ENCODE measurements at places on chromosomes 11 and 22.

DNA sequence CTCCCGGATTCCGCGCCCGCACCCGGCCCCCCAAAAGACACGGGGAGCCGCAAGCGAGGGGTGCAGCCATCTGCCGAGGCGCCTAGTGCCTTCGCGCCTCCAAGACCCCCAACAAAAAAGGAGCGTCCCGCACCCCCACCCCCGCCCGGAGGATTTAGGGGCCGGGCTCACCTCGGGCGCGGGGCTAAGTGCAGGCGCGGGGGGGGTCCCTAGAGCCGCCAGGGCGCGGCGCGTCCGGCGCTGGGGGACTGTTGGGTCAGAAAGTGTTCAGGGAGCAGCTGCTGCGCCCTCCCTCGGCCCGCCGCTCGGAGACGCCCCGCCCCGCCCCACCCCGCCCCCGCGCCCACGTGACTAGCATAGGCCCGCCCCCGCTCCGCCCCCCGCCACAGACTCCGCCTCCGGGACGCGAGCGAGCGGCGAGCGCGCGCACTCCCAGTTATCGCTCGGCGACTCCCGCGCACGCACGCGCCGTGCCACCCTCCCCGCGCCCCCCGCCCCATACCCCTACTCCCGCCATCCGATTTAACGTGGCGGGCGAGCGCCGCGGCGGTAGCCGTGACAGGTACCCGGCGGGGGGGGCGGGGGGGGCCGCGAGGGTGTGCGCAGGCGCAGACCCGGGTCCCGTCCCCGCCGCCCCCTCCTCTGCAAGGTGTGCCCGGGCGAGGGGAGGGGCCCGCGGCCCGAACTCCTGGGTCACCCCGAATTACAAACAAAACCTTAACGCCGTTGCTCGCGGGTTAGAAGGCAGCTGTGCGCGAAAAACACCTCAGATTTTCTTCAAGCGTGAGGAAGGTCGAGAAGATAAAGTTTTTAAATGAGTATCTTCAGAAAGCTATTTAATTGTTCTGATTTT is 56.2 kb downstream of the KCNJ4 start:
- peak; percentile 78 for DNase-seq

GRCh38 chr11:66879583-66879982 is 22.7 kb downstream of the LRFN4 start:
- no peak for DNase-seq

GRCh38 chr11:65498727-65498976 is 193 bp upstream of the MALAT1 start:
- no peak for DNase-seq

GRCh38 chr11:64969209-64969608 is 2.7 kb downstream of the MAJIN start:
- DNase-seq, result peak; percentile 55

GRCh38 chr11:62719302-62719978 is 7.8 kb downstream of the HNRNPUL2 start:
- peak; percentile 17 for DNase-seq

DNA sequence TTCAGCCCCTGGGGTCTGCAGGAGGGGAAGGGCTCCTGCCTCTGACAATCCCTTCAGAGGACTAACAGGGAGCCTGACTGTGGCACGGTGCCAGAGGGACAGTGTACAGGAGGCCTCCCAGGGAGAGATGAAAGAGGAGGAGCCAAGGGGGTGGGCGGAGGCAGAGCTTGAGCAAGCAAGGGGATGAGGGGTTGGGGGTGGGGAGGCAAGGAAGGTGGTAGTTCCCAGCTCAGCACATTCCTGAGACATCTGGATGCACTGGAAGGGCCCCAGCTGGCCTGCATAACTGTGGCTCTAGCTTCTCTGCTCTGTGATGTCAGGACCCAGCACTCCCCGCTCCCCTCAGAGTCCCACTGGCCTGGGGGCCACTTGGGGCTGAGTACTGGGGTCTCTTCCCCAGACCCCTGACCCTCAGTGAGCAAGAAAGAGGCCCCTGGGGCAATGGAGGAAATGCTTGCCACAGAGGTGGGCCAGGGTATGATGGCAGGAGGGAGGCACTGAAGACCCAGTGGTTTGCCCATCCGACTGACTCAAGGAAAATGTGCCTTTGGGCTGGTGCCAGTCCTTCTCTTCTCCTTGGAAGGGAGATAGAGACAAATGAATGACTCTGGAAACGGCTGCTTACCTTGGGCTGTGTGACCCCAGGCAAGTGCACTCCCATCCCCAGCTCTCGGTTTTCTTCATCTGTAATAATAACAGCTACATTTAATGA is 13.3 kb downstream of the CREB3L1 start:
- peak; percentile 99 for DNase-seq

- DNase-seq, result peak; percentile 81
Observed at GRCh38 chr11:19437760-19438159, 197.0 kb upstream of the E2F8 start.

DNA sequence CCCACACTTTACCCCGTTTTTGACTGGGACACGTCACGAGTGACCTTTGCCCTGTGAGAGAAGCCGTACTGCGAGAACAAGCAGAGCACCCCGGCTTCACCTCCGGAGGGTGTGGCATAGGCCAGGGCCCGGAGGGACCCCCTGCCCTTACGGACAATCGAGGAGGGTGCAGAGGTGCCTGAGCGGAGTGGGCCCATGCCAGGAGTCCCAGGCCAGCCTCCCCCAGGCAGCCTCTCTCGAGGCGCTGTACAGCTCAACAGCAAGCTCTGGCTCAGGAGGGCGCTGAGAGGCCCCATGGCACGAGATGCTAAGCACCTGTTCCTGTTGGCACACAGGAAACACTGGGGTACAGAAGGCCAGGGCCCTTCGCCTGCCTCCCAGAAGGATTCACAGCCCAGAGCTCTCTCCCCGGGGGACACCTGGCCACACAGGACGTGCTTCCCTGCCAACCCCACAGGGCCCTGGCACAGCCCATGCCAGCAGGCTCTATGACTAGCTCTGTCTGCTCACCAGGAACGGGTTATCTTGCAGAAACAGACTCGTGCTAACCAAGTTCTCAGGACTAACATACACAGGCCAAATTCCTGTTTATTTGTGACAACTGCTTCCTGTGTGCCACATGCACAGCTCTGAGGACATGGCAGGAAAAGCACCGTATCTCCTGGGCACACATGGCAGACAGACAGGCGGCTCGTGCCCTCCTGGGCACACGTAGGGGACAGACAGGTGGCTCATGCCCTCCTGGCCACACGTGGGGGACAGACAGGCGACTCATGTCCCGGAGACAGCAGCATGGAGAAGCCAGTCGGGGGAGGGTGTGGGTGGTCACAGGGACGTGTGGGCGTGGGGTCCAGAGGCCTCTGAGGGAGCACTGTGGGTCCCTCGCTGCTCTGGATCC is 11.6 kb downstream of the TOLLIP start:
- DNase-seq, result no peak

- no peak for DNase-seq
Observed at GRCh38 chr11:75147875-75148263, 3.0 kb upstream of the SLCO2B1 start.

- peak; percentile 8 for DNase-seq
Observed at GRCh38 chr22:24894998-24895397, 51.5 kb downstream of the LHFPL7 start.

- no peak for DNase-seq
Observed at GRCh38 chr11:111414267-111414931, 35.3 kb upstream of the POU2AF1 start.

GRCh38 chr22:32644252-32645100 is 157.0 kb upstream of the TIMP3 start:
- peak; percentile 73 for DNase-seq

GRCh38 chr11:102712137-102712536 is 6.6 kb upstream of the MMP27 start:
- DNase-seq, result no peak

- peak; percentile 29 for DNase-seq
Observed at GRCh38 chr11:105000167-105000566, 22.8 kb downstream of the CASP5 start.

- DNase-seq, result no peak
Observed at GRCh38 chr11:76794371-76795289, 11.5 kb downstream of the TSKU start.

- DNase-seq, result peak; percentile 27
Observed at GRCh38 chr11:90134478-90135003, at the start of gene NAALAD2. TSS of gene NAALAD2 (plus strand) at chr11:90134663. CDS start at chr11:90134759, 96 bp downstream.

DNA sequence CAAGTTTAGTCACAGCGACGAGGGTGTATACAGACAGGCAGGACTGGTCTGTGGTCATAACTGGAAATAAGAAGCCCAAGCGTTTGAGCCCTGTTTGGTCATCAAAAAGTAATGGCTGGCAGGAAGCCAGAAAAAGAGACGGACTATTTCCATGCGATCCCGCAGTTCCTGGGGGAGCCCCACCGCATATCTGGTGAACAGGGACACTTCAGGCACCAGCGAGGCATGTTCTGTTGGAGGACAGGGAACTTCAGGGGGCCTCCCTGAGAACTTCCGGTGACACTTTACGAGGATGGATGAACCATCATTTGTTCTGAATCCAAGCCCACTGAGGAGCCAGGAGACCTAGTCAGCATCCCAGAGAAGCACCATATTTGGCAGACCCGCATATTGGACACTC is 29.7 kb upstream of the TRIM29 start:
- DNase-seq, result no peak

- peak; percentile 31 for DNase-seq
Observed at GRCh38 chr11:48087974-48088681, 107.8 kb downstream of the PTPRJ start.

GRCh38 chr22:32574958-32575910 is 100.6 kb downstream of the FBXO7 start:
- peak; percentile 64 for DNase-seq

- no peak for DNase-seq
Observed at GRCh38 chr11:8209208-8209807, 40.5 kb upstream of the RIC3 start.

DNA sequence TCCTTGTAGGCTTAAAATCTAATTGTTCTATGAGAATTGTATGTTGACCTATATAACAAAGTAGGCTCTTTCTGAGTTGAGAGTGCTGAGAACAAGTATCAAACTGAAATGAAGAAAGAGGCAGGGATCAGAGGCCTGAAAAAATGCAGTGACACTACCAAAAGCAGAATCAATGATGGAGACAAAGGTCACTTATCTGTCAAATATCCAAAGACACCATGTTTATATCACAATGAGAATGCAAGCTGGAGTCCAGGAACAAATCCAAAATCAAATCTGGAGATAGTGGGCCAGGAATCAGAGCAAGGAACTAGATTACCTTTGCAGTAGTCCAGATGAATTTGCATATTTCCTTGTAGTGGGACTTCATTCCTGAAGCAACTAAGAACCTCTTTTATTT is 377.7 kb downstream of the DLG2 start:
- DNase-seq, result no peak

- DNase-seq, result peak; percentile 91
Observed at GRCh38 chr11:68946416-68947090, 34.2 kb downstream of the MRGPRD start.

DNA sequence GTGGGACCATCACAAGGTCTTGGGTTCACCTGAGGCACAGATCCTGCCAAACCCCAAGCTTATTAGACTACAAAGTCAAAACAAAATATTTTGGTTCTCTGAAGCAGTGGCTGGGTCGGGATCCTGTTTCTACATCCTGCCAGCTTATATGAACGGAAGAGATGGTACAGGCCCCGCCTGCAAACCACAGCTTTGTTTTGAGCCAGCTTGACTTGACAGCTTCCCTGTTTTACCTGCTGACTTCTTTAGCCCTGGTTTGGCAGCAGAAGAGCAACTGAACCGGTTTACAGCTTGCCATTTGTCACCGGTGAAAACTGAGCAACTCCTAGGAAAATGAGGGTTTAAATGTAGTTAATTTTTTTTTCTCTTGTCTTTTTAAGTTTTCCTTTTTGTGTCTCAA is 11.4 kb downstream of the PACS1 start:
- no peak for DNase-seq

- peak; percentile 20 for DNase-seq
Observed at GRCh38 chr11:1931341-1932104, 12.0 kb downstream of the TNNT3 start.

- DNase-seq, result peak; percentile 92
Observed at GRCh38 chr11:110524238-110524637, 94.5 kb downstream of the FDX1 start.

- DNase-seq, result no peak
Observed at GRCh38 chr11:44862558-44863101, 88.1 kb downstream of the TP53I11 start.

- DNase-seq, result no peak
Observed at GRCh38 chr22:50218153-50218995, 17.6 kb downstream of the SELENOO start.

DNA sequence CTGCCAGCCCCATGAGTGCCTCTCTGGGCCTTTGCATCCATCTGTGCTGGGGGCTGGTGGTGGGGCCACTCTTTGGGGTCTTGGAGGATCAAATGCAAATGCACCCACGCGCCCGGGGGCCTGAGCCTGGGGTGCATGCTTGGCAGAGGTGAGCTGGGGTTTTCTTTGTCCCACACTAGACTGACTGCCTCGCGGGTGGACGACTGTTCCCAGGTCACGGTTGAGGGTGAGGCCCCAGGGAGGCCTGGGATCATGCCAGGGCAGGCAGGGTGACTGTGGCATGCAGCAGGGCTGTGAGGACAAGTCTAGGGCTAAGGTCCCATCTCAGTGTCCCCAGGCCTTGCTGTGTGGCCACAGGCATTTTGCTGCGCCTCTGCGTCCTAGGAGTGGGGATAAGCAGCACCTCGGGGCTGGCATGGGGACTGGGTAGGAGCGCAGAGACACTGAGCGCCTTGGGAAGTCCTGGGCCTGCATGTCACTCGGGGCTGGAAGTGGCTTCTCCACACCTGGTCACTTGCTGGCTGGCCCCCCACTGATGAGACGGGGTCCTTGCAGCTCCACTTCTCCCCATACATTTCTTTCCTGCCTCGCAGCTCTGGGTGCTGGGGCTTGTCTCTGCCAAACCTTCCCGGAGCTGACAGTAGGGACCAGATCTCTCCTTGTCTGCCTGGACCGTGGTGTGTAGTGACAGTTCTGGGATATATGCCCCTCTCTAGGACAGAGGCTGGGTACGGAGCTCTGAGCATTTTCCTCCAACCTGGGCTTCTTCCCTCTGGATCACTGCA is 133.1 kb downstream of the CTTN start:
- DNase-seq, result no peak

- DNase-seq, result no peak
Observed at GRCh38 chr11:10902301-10903063, 44.6 kb upstream of the ZBED5 start.

- no peak for DNase-seq
Observed at GRCh38 chr11:95305705-95306104, 74.7 kb upstream of the SESN3 start.

DNA sequence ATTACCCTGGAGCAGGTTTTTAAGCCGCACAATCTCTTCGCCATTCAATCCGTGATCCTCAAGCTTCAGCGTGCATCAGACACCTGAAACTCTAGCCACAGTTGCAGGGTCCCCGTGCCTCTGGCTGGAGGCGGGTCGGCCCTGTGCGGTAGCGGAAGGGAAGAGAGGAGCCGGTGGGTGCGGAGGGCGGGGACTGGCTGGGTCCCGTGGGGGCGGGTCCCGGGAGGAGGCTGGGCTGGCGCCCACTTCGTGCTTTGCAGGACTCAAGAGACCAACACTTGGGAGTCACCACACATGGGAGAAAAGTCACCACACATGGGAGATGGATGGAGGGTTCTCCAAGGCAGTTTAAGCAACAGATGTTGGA is 772 bp downstream of the C22orf15 start:
- no peak for DNase-seq

DNA sequence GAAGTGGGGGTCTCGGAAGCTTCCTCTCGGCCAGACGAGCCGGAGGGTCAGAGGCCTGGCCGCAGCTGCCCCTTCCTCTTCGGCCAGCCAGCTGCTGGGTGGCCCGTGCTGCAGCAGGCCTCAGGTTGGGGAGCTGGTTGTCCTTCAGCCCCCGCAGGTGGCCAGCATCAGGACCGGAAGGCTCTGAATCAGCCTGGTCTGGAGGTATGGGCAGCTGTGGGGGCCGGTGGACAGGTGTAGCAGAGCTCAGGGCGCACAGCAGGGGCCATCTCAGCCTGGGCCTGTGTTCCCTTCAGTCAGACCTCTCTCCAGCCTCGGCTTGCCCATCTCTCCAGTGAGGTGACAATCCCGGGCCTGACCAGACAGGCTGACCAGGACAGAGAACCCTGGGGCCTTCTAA is 13.9 kb upstream of the TBX1 start:
- DNase-seq, result no peak
